ENCODE measurements at places on chromosomes 16 and 17. TPM values are rescaled to one million over a fixed set of nuclear protein-coding genes. Genes with fewer than 3 reads are reported as not detected.

DNA sequence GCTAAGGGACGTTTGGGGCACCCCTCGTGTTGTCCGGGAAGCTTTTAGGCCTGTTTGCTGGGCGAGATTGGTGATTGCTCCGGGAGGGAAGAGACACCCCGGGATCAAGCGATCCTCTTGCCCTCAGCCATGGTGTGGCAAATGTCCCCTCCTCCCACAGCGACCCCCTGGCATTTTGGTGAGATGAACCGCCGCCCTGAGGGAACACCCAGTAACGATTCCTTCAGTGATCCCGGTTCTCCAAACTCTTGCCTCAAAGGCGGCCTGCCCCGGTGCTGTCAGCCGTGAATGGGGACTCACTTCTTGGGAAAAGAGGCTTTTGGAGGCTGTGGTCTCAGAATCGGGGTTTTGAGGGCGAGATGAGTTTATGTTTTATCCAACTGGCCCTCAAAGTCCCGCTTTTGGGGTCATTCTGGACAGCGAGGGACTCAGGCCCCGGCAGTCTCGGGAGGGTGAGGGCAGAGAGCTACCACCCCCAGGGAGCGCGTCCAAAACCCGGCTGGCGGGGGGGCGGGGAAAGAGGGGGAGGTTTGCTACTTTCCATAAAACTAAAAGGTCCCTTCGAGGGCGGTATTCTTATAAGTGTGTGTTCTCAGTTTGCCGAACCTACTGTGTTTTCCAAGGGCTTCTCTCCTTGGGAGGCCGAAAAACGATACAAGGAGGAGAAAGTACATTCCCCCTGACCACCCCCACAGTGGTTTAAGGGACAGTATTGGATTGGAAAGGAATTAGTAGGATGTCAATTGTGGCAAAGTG is 232.7 kb downstream of the MRTFB start:
- no peak for DNase-seq

GRCh38 chr16:50526249-50526648 is 21.9 kb upstream of the NKD1 start:
- DNase-seq = no peak

DNA sequence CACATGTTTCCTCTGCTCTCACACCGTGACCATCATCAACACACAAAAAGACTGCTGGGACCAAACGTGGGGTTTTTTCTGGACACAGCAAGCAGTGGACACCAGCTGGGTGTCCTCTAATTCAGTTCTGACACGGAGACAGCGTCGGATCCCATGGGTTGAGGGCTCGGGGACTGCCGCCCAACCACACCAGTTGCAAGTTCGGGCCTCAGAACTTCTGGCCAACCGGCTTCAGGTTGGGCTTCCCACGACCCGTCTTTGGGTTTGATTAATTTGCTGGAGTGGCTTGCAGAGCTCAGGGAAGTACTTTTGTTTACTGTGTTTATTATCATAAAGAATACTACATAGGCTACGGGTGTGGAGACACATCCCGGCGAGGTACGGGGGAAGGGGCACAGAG is 97.8 kb downstream of the BANP start:
- DNase-seq = no peak

RRAD gene
- 10.7 TPM for polyA plus RNA-seq

SLC38A7 gene
- 10.9 TPM for polyA plus RNA-seq

Measured in right lung (tissue), 10 donors.